ENCODE measurements at places on chromosomes 5 and 9.

DNA sequence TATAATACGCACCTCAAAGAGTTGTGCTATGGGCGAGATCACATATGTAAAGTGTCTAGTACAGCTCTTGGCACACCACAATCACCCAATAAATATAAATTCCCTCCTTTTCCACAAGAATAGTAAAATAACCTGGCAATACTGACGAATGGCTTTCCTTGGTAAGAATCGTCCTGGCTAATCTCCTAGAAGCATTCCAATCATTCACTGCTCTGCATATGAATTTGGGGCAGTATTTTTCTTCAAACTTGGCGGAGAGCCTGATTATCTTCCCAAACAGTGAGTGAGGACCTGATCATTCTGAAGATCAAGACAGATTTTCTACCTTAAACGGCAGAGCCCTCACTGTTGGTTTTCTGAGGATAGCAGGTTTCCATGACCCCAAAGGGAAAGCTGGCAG, 96.0 kb downstream of the TMEM215 start:
- DNase-seq, result no peak

GRCh38 chr5:161051920-161052500, 200.0 kb upstream of the ATP10B start:
- no peak for DNase-seq

DNA sequence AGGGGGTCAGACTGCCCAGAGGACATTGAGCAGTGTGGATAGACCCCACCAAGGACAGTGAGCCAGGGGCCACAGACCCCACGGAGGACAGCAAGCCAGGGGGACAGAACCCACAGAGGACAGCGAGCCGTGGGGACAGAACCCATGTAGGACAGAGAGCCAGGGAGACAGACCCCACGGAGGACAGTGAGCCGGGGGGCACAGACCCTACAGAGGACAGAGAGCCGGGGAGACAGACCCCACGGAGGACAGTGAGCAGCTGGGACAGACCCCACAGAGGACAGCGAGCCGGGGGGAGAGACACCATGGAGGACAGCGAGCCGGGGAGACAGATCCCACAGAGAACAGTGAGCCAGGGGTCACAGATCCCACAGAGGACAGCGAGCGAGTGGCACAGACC, 3.4 kb upstream of the ZDHHC11 start:
- DNase-seq, result no peak

DNA sequence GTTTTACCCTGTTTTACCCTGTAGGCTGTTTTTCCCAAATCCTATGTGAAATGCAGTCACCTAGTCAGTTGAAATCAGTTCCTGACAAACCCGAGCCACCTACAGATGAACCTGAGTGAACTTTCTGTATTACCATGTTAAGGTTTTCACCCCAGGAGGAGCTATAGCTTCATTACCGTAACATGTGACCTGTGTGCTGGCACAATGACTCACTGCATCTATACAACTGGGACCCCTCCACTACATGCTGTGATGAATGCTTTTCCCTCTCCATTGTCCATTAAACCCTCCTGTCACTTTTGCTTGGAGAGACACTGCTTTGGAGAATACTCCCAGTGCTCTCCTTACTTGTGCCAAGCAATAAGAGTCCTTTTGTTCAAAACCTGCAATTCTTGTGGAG, 1974.8 kb downstream of the EFNA5 start:
- DNase-seq, result no peak

DNA sequence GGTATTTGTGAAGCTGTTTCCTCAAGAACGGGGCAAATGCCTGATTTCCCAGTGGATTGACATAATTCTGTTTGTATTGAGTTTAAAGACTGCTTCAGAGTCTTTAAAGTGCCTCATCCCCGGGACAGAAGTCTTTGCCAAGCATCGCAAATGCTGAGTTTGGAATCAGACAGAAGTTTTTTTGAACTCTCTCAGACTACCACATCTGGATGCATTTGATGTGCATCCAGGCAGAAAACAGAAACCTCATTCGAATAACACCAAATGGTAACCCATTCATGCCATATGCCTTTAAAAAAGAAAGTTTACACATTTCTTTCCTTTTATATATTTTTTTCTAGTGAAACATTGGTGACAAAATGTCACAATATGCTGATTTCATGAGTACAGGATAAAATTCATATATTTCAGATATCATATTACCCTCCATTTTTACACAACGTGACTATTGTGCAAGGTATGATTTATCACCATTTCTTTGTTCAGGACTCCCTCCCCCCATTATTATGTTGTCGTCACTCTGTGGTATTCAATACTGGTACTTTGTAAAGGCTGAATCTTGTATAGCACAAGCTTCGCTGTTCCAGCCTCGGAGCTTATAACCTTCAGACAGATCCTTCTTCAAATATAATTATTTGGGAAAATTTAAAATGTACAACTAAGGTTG, 91.1 kb downstream of the ZNF608 start:
- no peak for DNase-seq

DNA sequence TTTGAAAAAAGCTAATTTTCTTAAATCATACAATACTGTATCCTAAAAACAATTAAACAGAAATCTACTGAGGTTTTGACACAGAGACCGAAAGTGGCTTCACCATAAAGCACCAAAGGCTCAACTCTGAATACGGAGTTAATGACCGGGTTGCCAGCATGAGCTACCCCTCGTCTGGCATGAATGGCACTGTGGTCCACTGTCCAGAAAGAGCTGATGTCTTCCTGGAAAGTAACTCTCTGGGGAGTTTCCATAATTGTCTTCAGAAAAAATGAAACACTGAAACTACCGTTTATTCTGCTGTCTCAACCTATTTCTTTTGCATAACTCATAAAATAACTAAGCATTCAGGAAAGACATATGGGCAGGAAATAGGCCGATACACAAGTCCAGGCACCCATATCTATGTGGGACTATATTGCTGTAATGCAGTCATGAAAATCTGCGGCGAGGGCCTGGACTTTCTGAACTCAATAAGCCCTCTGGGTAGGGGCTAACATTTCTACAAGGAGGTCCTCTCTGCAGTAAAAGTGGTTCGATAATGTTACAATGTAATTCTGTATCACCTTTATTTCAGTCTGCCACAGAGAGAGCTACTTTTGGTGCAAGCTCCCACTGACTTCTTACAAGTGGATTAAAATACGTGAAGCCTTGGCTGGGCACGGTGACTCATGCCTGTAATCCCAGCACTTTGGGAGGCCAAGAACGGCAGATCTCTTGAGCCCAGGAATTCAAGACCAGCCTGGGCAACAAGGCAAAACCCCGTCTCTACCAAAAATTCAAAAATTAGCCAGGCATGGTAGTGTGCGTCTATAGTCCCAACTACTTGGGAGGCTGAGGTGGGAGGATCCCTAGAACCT, 52.4 kb downstream of the ANKH start:
- no peak for DNase-seq

DNA sequence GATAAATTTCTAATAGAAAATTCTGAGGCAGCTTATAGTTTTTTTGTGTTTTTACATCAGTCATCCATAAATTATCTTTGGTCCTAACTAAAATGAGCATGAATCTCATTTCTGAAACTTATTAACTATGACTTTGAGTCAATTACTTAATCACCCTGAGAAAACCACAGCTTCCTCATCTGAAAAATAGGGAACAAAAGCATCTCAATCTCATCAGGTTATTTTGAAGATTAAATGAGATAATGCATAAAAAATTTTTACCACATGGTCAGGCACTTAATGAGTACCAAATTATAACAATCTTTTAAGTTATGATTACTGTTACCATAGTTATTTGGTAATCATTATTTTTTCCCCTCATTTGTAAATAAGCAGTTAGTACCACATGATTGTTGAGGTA, 279.1 kb downstream of the MAST4 start:
- DNase-seq, result no peak

- DNase-seq, result no peak
Observed at GRCh38 chr5:71681296-71681695, 37.8 kb upstream of the CARTPT start.

DNA sequence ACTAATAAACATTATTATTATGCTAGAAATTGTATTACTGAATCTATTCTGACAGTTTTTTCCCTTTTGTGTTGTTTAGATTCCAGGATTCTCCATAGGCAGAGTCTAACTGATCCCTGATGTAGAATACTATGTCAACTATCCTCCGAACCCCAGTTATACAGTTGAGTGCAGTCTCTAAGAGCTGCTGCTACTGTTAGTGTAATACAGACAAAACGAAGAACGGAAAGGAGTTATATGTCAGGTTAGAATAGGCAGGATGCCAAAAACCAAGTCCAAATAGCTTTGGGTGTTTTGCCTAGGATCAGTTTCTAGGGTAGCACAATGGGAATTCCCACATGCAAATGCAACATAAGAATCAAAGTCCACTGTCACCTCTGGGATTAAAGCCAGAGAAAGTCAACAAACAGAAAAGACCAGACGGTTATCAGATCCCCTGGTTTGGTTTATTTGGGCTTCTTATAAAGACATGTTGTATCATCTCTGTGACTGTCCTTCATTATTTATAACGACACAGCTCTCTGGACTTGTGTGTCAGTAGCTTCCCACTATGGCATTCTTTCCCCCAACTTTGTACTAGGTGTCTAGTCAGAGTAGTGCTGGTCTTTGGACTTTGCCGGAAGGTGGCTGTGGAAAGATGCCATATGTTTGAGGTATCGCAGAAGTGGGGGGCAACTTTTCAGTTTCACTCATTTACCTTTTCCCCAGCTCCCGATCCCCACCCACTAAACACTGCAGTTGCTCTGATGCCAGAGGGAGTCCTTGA, 14.9 kb upstream of the TMEM38B start:
- DNase-seq, result no peak

DNA sequence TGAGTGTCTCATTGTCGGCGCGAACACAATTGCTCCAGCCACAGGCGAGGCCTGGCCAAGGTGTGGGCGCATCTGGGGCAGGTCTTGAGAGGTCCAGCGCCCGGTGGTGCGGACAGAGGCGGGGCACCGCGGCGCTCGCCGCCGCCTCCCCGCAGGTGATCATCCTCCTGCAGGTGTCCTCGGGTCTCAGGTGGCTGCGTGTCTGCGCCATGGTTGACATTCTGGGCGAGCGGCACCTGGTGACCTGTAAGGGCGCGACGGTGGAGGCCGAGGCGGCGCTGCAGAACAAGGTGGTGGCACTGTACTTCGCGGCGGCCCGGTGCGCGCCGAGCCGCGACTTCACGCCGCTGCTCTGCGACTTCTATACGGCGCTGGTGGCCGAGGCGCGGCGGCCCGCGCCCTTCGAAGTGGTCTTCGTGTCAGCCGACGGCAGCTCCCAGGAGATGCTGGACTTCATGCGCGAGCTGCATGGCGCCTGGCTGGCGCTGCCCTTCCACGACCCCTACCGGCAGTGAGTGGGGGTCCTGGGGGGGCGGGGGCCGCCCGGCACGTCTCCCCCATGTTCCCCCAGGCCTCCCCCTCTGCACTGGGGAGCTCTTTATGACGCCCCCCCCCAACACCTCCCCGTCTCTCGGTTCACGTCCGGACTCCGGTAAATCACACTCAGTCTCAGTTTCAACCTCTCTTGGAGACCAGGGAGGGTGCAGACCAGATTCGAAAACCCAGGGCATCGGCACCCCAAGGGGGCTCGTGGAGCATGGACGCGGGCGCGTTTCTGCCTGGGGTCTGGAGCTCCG, 446 bp downstream of the NXNL2 start:
- DNase-seq, result peak; percentile 7

DNA sequence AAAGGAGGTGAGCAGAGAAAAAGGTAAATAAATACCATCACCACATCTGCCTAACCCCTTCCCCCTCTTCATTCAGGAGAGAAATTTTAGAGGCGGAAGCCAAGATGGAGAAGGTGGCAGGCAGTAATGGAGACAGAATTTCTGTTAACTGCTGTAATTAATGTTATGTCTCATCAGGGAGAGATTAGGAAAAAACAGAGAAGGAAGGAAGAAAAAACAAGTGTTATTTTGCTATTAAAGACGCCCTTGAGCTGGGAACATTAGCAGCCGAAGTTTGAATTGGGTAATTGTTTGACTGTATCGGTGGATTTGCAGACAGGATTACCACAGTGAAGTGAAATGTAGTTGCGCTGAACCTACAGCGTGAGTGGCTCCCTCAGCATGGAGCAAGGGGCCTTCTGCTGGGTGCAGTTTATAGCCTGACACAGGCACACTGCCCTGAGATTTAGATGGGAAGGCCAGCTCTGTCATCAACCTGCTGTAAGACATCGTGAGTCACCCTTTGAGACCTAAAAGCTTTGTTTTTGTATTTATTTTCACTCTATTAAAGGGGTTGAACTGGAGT, 136.3 kb downstream of the ASTN2 start:
- DNase-seq, result no peak

GRCh38 chr5:72844218-72844603, 27.8 kb downstream of the TNPO1 start:
- no peak for DNase-seq

DNA sequence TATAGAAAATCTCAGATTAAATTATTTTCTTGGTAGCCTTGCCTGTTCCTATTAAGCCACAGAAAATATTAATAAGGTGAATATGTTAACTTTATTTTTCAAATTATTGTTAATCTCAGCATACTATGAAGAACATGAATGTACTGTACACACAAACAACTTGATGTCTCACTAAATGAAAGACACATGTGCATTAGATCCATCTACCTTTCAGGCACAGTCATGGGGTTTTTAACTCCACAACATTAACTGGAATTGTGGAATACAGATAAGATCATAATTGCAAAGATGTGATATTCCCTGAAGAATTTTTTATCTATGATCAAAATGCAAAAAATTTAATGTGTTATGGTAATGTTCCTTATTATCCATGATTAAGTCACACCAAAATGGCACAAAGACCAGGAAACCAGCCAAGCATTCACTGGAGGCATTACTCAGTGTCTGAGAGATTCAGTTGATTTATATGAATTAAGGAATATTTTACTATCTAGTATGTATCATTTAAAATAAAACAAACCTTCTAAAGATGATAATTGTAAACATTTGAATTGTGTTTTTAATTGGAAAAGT, 150.0 kb upstream of the VCAN start:
- DNase-seq, result no peak

DNA sequence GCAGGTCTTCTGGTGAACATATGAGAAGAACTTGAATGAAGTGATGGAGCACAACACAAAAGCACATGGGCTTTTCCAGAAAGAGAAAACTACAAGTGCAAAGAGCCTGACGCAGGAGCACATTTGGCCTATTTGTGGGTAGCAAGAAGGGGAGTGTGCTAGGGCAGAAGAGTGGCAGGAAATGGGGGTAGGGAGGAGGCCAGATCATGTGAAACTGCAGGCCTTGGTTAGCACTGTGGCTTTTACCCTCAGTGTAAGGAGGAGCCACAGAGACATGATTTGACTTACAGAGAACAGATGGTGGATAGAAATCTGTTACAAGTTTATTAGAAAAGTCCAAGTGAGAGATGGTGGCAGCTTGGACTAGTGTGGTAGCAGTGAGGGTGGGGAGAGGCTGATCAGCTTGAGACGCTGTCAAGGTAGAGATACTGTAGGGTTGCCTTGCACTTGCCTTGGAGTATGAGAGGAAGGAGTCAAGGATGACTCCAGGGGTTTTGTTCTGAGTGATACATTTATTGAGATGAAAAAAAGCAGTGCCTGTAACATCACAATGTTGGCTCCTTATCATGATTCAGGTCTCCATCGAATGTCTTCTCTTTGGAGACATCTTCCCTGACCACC, 126.7 kb downstream of the PPP2R2B start:
- peak; percentile 74 for DNase-seq

- DNase-seq, result no peak
Observed at GRCh38 chr5:137201876-137202275, 297.2 kb downstream of the SPOCK1 start.
